ENCODE measurements at places on chromosomes 13 and 19.

DNA sequence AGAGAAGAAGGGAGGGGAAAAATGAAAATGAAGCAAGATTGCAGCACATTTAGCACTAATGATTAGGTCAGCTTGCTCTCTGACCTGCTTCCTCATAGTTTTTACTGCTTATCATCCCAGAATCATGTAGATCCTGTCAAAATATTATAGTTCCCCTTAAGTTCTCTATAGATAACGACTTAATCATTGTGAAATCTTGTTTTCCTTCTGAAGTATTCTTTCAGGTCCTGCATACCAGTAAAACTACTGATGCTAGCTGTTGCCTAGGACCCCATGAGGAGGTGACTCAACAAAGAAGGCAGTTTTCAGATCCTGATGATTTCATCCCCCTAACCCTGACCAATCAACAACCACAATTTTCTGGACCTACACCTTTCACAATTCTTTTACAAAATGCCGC lies 1131.7 kb downstream of the SLITRK5 start:
- no peak for DNase-seq

DNA sequence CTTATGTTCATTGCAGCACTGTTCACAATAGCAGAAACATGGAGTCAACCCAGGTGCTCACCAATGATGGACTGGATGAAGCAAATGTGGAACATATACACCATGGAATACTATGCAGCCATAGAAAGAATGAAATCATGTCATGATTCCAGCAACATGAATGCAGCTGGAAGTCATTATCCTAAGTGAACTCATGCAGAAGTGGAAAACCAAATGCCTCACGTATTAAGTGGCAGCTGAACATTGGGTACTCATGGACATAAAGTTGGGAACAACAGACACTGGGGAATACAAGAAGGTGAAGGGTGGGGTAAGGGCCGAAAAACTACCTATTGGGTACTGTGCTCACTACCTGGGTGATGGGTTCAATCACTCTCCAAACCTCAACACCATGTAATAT lies 915.9 kb downstream of the UQCRFS1 start:
- DNase-seq: no peak

DNA sequence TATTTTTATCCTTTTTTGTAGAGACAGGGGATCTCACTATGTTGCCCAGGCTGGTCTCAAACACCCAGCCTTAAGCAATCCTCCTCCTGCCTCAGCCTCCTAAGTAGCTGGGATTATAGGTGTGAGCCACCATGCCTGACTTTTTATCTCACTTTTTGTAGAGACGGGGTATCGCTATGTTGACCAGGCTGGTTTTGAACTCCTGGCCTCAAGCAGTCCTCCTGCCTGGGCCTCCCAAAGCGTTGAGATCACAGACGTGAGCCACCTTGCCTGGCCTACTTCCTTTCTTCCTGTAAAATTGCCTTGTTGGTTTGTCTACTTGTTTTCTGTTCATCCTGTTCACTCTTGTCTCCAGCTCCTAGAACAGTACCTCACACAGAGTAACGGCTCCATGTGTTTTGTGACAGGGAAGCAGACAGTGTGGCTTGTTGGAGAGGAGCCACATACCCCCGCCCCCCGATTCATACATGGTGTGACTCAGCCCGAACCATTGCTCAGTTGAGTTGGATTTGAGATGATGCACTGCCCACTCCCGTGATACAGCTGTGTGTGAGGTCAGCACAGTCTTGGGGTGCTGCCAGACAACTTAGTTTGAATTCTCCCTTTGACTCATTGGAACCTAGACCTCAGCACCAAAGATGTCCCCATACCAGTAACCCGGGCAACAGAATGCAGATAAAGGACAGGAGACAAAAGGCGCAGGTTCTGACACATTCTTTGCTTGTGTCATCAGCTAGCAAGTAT lies 34.2 kb downstream of the GPR42 start:
- DNase-seq: no peak

- DNase-seq: no peak
These were observed 13.0 kb upstream of the CDADC1 start for GRCh38 chr13:49234741-49235140.

DNA sequence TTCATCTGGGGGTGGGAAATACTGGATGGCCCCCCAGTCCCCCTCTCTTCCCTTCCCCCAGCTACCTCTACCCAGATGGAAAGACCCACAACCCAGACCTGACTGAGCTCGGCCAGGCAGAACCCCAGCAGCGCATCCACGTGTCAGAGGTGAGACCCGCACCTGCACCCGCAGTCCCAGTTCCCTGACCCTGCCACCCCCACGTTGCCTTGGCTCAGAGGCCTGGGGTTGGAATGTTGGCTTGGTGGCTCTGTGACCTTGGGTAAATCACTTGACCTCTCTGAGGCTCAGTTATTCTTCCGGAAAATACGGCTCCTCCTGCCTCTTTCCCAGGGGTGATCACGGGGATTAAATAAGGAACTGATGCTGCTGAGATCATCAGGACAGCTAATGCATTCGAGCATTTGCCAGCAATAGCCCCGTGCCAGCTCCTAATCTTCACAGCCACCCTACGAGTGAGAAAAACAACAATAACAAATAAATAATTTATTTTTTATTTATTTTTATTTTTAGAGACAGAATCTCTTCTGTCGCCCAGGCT lies 12.3 kb downstream of the CBLC start:
- no peak for DNase-seq

- no peak for DNase-seq
These were observed 6.6 kb downstream of the ZNF837 start for GRCh38 chr19:58374200-58374599.

DNA sequence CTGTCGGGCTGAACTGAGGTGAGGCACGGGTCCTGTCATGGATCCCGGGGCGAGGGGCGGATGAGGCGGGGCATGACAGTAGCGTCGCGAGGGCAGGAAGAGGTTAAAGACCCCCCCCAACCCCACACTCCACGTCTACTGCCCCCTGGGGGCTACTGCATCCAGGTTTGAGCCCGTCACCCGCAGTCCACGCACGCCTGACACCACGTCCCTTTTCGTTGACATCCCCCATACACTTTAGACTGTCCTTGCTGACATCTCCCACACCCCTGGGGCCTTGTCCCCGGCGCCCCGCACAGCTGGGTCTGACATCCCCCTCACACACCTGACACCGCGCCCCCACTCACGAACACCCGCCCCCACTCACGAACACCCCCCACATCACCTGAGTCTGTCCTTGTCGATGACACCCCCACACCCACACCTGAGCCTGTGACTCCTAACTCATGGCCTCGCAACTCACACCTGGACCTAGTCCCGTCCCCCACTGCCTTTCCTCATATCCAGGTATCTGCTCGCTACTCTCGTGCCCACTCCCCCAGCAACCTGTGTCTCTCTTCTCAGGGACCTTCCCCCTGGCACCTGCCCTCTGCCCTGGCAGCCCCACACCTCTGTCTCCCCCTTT lies 416 bp downstream of the SLC25A42 start:
- no peak for DNase-seq

DNA sequence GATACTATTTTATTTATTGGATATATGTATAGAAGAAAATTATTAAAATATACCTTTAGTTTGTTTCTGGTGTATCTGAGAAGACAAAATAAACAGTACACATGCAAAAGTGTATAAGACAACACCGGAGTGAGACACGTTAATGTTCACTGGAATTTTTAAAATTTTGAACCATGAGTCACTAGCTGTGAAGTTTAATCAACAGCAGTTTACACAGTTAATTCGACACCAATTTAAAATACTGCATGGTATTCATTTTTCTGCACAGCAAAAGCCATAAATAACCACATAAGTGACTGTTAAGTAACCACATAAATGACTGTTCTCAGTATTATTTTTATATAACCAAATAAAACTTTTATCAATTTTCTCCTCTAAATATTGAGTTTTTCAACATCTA lies 418.7 kb upstream of the NBEA start:
- no peak for DNase-seq

GRCh38 chr19:9362905-9363304 lies at the start of gene ZNF177:
Gene ZNF177, plus strand, starts transcription at chr19:9363013. Its CDS starts 15,299 bp downstream, at chr19:9378312.
- no peak for DNase-seq

GRCh38 chr13:43260999-43261398 lies 237.6 kb downstream of the DNAJC15 start:
- peak; percentile 29 for DNase-seq

- DNase-seq: no peak
These were observed 28.2 kb downstream of the UNC13A start for GRCh38 chr19:17659996-17660395.

GRCh38 chr19:3296034-3296433 lies 70.3 kb upstream of the NFIC start:
- no peak for DNase-seq

- DNase-seq: no peak
These were observed 232.4 kb downstream of the POSTN start for GRCh38 chr13:37366044-37366770.

DNA sequence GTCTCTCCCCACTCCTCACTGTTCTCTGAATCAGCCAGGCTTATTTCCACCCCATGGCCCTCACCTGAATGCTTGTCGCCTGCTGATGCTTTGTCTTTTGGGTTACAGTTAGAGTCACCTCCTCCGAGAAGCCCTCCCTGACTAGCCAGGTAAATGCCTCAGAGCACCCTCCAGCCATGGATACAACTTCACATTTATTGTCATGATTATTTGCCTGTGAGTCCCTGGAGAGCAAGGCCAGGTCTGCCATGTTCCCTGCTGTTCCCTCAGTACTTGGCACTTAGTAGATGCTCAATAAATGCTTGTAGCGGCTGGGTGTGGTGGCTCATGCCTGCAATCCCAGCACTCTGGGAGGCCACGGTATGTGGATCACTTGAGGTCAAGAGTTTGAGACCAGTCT lies 3.7 kb upstream of the PDE4C start:
- no peak for DNase-seq

DNA sequence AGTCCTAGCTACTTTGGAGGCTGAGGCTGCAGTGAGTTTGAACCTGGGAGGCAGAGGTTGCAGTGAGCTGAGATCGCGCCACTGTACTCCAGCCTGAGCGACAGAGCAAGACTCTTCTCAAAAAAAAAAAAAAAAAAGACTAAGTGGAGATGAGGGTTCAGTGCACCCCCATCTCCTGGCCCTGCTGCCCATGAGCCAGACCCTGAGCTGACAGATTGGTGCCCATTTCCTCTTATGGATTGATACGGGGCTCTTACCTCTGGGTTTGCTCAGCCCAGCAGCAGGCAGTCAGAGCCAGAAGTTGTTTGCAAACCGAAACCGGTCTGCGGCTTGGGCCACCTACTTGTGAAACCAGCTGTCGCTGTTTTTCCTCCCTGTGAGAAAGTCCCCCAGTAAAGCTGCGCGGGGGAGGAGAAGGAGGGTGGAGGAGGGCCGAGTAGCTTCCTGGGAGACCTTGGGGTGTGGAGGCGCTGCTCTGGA lies 36.9 kb downstream of the ARRDC2 start:
- DNase-seq: peak; percentile 26

DNA sequence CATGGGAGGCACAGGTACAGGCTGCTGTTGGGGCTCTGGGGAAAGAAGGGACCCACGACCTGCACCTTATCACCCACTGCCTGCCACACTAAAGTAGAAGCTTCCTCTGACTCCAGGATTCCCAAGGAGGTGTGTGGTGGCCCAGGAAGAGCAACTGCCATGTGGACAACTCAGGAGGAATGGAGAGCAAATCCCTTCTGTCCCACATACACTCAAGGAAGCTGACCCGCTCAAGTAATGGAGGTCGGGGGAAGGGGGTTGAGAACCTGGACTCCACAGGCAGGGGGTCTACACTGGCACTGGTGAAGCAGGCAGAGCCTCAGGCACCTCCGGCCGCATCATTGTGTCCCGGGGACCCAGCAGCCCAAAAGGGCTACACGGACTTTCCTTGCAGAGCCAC lies 29.4 kb upstream of the SLC15A1 start:
- no peak for DNase-seq

GRCh38 chr13:113448885-113449692 lies 4.2 kb downstream of the ADPRHL1 start:
- no peak for DNase-seq

DNA sequence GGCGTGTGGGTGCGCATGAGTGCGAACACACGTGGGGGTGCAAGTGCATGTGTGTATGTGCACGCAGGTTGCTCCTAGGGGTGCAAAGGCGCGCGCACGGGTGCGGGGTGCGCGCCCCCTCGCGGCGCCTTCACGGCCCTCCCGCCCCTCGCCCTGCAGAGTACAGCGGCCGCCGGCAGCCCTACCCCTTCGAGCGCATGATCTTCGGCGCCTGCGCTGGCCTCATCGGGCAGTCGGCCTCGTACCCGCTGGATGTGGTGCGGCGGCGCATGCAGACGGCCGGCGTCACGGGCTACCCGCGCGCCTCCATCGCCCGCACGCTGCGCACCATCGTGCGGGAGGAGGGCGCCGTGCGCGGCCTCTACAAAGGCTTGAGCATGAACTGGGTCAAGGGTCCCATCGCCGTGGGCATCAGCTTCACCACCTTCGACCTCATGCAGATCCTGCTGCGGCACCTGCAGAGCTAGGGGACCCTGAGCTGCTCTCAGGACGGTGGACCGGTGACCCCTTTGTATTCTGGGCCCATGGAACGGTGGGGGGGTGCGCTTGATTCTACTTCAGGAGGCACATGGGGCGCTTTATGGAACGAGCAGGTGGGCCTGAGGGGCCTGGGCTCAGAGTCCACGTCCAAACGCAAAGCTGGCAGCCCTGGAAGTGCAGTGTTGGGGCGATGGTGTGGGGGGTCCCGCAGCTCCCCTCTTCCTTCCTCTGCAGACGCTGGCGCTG lies 27.7 kb downstream of the TMEM161A start:
- DNase-seq: no peak

DNA sequence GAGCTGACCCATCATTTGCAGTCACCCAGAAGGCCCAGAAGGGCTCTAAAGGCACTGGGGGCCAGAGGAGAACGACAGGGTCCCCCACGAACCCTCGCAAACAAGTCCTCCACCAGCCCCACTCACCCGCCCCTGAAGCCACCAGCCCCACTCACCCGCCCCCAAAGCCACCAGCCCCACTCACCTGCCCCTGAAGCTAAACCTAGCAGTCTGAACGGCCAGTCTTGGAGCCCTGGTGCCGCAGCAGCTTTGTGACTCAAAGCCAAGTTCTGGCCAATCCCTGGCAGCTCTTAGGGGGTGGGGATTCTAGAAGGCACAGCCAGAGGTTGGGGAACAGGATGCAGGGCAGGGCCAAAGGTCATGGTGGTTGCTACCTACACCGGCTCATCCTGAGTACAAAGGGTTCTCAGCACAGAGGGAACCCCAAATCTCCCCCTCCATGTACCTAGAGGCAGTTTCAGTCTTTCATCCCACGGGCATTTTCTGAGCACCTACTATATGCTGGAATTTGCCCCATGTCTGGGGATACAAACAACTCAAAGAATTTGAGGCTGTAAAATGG lies at the start of gene IQCN:
TSS of gene IQCN (minus strand) at position 234 of the 562 bp plus-strand sequence. CDS start 4,974 bp downstream, outside the sequence.
- no peak for DNase-seq

GRCh38 chr13:41468631-41469030 lies 11.3 kb downstream of the RGCC start:
- no peak for DNase-seq

DNA sequence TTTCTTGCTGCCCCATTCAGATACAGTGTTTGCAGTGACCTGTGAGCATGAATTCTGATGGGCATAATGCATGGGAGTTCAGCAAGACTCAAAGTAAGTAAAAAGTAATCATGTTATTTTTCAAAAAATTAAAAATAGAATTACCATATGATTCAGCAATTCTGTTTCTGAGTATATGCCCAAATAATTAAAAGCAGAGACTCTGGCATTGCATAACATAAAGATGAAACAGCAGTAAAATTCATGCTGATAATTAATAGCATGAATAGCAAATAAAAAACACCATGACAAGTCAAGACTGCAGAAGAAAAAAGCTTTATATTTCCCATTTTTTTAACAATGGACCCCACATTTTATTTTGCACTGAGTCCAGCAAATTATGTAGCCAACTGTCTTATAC lies 21.3 kb downstream of the RNF6 start:
- DNase-seq: no peak

GRCh38 chr19:3849787-3850186 lies 19.1 kb downstream of the ZFR2 start:
- DNase-seq: no peak

GRCh38 chr13:85223883-85224656 lies 575.1 kb downstream of the SLITRK6 start:
- no peak for DNase-seq

Data from kidney glomerular epithelial cell (primary cell).